ENCODE measurements at places on chromosomes 7 and 10.

- DNase-seq = no peak
Observed at GRCh38 chr7:41467596-41467995, 235.3 kb downstream of the INHBA start.

GRCh38 chr7:66952343-66953043 is 31.5 kb downstream of the TMEM248 start:
- DNase-seq = no peak

DNA sequence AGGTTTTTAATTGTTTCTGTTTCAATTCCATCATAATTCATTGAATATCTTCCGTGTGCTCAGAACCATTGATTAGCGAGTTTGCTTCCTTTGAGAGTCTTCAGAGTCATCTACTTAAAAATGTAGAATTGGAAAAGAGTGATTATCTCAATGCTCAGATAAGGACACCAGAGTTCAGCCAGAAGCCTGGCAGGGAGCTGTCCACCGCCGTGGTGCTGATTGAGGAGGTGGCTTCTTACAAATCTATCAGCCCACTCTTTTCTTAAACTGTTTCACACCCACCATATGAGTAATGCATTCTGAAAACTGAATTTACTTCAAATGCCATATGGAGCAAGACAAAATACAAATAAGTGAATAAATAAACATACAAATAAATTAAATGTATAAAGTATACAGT is 79.3 kb downstream of the INSYN2A start:
- no peak for DNase-seq

DNA sequence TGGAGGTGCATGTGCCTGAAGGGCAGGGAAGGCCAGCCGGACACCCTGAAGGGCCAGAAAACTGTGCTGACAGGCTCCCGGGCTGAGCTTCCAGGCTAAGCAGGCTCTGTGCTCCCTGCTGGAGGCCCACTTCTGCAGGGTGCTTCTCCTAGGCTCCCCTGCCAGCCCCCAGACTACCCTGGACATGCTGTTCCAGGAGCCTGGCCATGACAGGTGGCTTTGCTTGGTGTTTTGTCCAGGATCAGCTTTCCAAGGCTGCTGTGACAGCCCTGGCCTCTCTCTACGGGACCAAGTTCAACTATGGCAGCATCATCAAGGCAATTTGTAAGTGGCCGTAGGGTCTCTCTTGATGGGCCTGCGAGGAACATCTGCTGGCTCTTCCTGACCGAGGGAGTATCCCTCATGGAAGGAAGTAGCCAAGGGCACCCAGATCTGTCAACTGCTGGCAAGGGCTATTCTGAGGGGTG is 5.3 kb downstream of the CPA1 start:
- DNase-seq = no peak

GRCh38 chr10:11586170-11586569 is 25.3 kb downstream of the USP6NL start:
- DNase-seq = no peak

DNA sequence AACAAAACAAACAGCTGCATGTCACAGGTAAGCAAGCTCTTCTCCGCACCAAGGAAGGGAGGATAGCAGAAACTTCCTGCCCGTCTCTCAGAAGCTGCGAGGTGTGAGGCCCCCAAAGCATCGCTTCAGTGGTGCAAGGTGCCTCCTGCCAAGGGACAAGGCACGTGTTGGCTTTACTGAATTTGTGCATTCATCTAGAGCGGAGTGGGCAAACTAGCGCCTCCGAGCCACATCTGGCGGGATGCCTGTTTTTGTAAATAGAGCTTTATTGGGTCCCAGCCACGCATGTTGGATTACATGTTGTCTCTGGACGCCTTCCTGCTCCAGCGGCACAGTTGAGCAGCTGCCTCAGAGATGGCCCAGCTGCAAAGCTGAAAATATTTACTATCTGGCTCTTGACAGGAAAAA is 27.7 kb downstream of the PHYH start:
- DNase-seq = peak; percentile 16

- DNase-seq = no peak
Observed at GRCh38 chr10:42980553-42981357, 96.1 kb upstream of the RET start.

DNA sequence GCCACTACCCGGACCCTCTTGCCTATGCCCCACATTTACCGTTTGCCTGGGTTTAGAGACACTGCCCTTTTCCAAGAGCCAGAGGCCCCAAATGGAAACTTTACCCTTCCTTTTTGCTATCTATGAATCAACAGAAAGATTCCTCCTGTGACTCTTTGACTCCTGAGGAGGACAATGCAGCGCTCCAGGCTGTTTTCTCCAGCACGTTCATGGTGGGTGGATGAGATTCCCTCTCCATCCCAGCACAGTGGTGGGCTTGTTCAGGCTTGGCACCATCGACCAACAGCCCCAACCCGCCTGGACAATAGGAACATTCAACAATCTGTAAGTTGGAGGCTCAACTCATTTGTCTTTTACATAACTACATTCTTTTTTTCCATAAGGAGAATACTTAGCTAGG is 55.9 kb downstream of the DLD start:
- no peak for DNase-seq

- DNase-seq = peak; percentile 73
Observed at GRCh38 chr7:22726907-22727713, at the start of gene IL6. Gene IL6, plus strand, starts transcription at chr7:22727200. Its CDS starts 63 bp downstream, at chr7:22727263.

GRCh38 chr7:128037880-128038619 is 6.8 kb upstream of the LRRC4 start:
- DNase-seq = no peak

DNA sequence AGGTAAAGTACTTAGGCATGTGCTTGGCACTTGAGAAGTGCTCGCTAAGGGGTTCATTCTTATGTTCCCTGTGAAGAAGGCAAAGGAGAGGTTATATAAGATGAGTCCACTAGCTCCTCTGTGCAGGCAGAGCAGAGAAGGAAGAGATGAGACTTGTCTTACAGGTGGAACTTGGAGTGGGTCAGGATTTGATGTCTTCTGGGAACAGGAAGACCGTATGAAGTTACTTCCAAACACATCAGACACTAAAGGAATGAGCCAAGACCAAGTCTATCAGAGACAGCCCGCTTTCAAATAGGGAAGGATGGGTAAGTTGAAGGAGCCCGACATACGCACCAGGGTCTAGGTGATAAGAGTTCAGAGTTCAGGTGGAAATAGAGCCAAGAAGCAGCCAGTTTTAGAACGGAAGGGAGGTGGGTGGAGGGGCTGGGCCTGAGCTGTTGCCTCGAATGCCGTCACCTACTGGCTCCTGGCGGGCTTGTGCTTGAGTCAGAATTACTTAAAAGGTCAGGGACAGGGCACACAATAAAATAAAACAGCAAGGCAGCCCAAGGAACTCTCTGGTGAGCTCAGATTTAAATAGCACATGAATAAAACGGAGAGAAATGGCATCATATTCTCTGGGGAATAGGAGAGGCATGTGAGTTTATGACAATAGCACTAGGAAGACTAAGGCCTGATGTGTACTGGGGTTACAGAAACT is 56.1 kb upstream of the GRB10 start:
- DNase-seq = no peak

- DNase-seq = no peak
Observed at GRCh38 chr7:96723622-96724021, 14.0 kb upstream of the SEM1 start.

- DNase-seq = no peak
Observed at GRCh38 chr10:60942788-60943315, 1.1 kb downstream of the RHOBTB1 start.

GRCh38 chr7:135199439-135199838 is 11.9 kb downstream of the WDR91 start:
- no peak for DNase-seq
